ENCODE measurements at places on chromosomes 2 and 18. TPM values are rescaled to one million over a fixed set of nuclear protein-coding genes. Genes with fewer than 3 reads are reported as not detected.

DNA sequence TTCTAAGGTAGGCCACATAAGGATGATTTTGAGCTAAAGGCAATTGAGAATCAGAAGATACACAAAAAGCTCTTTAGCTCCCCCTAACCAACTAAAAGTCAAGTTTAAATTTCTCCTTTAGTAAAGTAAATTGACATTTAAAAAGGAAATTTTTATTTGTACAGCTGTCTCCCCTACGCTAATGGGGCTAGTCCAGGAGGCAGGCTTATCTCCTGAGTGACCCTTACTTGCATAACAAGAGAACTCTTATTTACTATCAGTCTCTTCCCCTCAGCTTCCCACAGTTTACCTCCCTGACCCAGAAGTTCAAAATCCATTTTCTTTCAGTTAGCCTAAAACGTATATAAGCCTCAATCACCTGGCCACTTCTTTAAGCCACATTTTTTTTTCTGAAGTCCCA, 1002.8 kb upstream of the NRXN1 start:
- no peak for DNase-seq

DNA sequence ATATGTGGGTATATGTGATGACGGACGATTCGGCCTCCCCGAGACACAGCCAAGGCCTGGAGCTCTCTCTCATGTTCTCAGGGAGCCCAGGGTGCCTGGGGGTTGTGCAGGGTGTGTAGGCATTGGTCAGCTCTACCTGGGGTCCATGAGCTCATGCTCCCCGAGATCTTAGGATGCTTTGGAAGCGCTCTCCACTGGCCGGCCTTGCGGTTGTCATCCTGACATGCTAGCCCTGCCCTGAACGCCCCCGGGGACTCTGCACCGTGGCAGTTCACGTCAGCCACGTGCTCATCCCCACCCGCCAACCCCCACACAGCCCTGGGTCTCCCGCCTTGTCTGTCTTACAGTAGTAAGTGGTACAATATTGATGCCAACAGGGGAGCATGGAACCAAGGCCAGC, 67.8 kb downstream of the RTP5 start:
- no peak for DNase-seq

RAMP1 gene
- total RNA-seq = 164 TPM

MAP2 gene
- total RNA-seq = 3.5 TPM

GRCh38 chr2:118525346-118525745, 322.1 kb downstream of the EN1 start:
- DNase-seq = no peak

- peak; percentile 18 for DNase-seq
These were observed 79.8 kb upstream of the NOSTRIN start for GRCh38 chr2:168722592-168722991.

DNA sequence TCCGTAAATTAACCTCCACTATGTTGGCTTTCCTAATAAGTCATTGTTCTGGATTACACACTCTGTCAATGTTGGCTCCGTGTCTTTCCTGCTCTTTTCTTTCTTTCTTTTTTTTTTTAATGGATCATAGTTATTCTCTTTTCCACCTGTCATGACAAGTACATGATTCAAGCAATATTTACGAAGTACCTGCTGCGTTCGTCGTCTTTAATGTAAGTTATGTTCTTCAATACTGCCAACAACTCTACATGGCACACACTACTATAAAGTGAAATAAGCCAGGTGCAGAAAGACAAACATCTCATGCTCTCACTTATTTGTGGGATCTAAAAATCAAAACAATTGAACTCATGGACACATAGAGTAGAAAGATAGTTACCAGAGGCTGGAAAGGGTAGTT, 239.1 kb downstream of the SCG2 start:
- no peak for DNase-seq

NEU2 gene
- total RNA-seq = not detected

ERICH2 gene
- total RNA-seq = 1.7 TPM

GRCh38 chr18:71011389-71011788, 722.5 kb downstream of the SOCS6 start:
- DNase-seq = no peak

CRYGD gene
- total RNA-seq = not detected

DNA sequence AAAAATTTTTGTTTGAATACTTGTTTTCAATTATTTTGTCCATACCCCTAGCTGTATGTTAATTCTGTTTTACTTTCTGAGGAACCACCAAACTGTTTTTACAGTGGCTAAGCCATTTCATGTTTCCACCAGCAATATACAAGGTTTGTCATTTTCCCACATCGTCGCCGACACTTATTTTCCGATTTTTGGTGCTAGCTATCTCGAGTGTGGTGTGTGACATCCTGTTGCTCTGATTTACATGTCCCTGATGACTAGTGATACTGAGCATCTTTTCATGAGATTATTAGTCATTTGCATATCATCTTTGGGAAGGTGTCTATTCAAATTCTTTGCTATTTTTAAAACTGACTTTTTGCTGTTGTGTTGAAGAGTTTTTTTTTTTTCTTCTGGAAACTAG, 7.2 kb upstream of the GPC1 start:
- DNase-seq = no peak

Data from right cardiac atrium (tissue), 5 donors.